Activated naive CD8-positive, alpha-beta T cell treated with anti-CD3 and anti-CD28 coated beads, Interleukin-2, amount 10 ng/mL, durations not matched to agents 7 days and 5 days (primary cell): ENCODE measurements at places on chromosomes 5 and 9. TPM values are rescaled to one million over a fixed set of nuclear protein-coding genes. Genes with fewer than 3 reads are reported as not detected.

- no peak for DNase-seq
These were observed 665.7 kb downstream of the DNAH5 start for GRCh38 chr5:13278811-13279210.

- no peak for DNase-seq
These were observed 286.9 kb downstream of the ARHGEF28 start for GRCh38 chr5:73912821-73913271.

GRCh38 chr9:116662646-116663310 is 24.3 kb upstream of the TRIM32 start:
- DNase-seq, result no peak

DNA sequence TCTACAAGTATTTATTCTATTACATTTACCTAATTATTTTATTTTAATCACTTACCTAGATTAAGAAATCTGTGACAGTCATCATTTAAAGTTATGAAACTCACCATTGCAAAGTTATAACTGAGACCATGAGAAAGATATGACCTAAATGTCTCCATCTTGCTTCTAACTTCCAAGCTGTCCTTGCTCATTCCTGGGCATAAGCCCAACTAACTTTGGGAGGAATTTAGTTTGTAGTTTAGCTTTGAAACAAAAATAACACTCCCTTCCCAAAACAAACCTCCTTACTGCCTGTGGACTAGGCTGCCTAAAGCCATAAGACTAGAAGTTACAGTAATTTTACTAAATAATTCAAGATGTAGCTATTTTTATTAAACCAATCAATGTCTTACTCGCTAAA is 195.6 kb upstream of the RAI14 start:
- DNase-seq, result no peak

GRCh38 chr5:26802944-26803343 is 235.4 kb downstream of the CDH9 start:
- DNase-seq, result no peak

DNA sequence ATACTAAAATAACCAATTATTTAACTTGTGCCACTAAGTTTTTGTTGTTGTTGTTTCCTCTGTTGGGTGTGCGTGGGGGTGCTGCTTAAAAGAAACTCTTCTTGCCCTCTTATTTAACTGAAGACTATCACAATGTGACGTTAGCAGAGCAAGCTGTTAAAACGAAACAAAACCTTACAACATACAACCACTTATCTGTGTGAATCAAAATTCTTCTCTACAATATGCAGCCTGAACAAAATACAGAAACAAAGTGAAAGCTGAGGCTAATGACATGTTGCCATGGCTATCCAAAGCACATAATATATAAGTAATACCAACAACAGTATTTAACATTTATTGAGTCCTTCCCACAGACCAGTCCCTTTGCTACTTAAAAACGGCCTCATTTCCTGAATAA is 291.0 kb downstream of the FBXL17 start:
- no peak for DNase-seq

- no peak for DNase-seq
These were observed 37.6 kb downstream of the MAST4 start for GRCh38 chr5:66633754-66634153.

GRCh38 chr5:69046375-69046957 is 47.3 kb upstream of the SLC30A5 start:
- no peak for DNase-seq

GRCh38 chr9:71812385-71812784 is 44.1 kb upstream of the CEMIP2 start:
- no peak for DNase-seq

- no peak for DNase-seq
These were observed 251.7 kb downstream of the DENND1A start for GRCh38 chr9:123678038-123678877.

DNA sequence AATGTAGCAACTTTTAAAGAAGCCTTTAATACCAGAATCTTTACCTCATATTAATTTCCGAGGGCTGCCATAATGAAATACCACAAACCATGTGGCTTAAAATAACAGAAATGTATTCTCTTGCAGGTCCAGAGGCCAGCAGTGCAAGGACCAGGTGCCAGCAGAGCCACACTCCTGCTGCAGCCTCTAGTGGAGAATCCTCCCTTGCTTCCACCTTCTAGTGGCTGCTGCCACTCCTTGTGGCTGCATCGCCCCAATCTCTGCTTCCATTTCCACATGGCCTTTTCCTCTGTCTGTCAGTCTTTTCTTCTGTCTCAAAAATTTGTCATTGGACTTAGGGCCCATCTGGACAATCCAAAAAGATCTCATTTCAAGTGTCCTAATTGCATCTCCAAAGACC is 401.5 kb downstream of the EFNA5 start:
- no peak for DNase-seq

GRCh38 chr5:60219921-60220320 is 326.4 kb upstream of the PDE4D start:
- DNase-seq, result no peak

GRCh38 chr5:96300976-96301375 is 132.1 kb downstream of the PCSK1 start:
- DNase-seq, result no peak

DNA sequence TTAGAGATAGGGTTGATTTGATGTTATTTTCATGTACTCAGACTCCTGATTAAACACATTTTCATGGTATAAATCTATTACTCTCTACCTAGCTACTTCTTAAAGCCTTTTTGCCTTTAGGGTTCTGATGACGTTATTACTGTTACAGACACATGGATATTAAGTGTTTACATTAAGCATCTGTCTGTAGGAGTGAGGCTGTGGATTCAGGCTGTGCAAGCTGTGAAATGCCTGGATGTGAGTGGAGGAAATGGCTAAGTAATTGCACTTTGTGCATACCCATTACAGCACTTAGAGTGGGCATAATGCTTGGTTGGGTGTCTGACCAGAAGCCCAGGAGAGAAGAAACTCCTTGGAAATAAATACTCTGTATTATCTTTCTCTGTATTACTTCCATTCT is 186.8 kb downstream of the SNX18 start:
- DNase-seq, result no peak

DNA sequence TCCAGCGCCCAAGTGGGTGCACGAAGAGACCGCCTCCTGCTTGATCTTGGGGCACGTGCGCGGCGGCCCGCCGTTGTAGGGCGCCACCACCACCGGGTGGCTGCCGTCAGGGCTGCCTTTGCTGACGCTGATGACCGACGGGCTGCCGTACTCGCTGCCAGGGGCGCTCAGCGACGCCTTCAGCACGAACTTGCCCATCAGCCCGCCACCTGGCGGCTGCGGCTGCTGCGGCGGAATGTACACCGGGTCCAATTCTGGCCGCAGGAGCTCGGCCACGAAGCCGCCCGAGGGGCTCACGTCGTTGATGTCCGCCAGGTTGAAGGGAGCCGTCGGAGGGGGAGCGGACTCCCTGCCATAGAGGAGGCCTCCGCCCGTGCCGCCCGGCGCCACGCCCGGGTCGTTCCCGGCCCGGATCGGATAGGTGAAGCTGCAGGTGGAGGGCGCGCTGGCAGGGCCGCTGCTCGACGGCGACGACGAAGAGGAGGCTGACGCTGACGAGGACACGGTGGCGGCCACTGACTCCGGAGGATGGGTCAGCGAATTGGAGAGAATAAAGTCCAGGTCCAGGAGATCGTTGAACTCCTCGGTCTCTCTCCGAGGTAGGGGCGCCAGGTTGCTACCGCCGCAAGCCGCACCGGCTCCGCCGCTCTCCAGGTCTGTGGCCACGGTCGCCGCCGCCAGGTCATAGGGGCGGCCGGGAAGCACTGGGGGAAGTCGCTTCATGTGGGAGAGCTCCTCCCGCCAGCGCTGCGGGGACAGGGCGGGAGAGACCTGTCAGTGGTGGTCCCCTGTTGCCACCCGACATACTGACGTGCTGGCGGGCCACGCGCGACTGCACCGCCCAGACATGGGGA is 1.8 kb downstream of the KLF4 start:
- peak; percentile 41 for DNase-seq

GRCh38 chr5:172049226-172049796 is 42.9 kb upstream of the FBXW11 start:
- no peak for DNase-seq

DNA sequence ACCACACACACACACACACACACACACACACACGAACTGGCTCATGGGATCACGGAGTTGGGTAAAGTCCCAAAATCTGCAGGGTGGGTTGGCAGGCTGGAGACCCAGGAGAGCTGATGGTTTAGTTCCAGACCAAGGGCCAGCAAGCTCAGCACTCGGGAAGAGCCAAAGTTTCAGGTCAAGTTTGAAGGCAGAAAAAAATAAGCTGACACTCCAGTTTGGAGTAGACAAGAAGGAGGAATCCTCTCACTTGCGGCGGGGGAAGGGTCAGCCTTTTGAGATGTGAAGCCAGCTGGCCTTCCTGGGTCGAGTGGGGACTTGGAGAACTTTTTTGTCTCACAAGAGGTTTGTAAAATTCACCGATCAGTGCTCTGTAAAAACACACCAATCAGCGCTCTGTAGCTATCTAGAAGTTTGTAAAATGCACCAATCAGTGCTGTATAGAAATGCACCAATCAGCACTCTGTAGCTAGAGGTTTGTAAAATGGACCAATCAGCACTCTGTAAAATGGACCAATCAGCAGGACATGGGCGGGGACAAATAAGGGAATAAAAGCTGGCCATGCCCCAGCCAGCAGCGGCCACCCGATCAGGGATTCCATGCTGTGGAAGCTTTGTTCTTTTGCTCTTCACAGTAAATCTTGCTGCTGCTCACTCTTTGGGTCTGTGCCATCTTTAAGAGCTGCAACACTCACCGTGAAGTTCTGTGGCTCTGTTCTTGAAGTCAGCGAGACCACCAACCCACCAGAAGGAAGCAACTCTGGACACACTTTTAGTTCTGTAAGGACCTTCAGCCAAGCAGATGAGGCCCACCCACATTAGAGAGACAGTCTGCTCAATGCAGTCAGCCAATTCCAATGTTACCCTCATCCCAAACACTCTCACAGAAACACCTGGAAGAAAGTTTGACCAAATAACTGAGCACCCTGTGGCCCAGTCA is 37.8 kb upstream of the UNC5A start:
- peak; percentile 3 for DNase-seq

GRCh38 chr5:57280853-57281252 is 107.0 kb downstream of the GPBP1 start:
- no peak for DNase-seq

DNA sequence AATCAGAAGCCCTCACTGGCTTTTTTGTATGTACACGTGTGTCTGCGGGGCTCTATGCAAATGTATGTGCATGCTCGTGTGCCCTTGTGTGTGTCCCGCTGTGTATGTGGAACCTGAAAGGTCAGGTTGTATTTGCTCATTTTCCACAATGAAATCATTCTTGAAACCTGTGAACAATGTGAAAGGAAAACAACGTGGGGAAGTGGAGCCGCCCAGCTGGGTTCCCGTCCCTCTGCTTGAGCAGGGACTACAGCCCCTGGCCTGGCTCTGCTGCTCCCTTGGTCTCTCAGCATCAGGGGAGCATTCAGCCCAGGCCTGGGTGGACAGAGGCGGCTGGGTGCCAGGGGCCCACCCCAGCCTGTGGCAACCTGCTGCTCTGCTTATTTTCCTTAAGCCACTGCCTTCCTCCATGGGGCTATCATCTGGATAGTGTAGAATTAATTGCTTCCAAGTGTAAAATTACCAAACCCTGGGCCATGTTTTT is 3.0 kb downstream of the ECSCR start:
- no peak for DNase-seq

GRCh38 chr5:37847978-37848425 is 8.2 kb upstream of the GDNF start:
- DNase-seq, result no peak

DNA sequence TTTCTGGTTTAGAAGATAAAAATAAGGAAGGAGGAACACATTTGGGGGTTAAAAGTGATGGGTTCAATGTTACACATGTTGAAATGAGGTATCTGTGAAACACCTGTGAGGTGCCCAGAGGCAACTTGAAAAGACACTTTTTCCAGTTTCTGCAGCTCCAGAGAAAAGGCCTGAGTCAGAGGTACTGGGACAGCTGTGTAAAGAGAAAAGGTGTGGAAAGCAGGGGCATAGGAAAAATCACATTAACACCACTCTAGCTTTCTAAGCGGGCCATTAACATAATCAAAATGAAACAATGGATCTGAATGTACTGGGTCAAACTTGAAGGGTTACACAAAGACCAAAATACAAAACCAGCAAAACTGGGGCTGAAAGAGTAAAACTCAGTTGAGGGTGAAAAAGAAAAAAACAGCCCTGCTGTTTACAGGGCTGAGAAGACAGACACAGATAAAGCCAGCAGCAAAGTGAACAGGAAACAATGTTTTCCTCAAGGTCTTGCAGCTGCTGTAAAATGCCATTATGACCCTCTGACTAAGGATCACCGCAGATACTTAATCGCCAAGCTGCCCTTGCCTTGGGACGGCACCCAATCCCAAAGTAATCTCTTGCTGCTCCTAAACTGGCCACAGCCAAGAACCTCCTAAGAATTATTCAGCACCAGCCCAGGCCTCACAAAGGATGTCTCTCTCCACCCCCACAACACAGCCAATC is 104.7 kb downstream of the DROSHA start:
- DNase-seq, result no peak

- no peak for DNase-seq
These were observed 179.0 kb downstream of the ROR2 start for GRCh38 chr9:91771027-91771426.

DNA sequence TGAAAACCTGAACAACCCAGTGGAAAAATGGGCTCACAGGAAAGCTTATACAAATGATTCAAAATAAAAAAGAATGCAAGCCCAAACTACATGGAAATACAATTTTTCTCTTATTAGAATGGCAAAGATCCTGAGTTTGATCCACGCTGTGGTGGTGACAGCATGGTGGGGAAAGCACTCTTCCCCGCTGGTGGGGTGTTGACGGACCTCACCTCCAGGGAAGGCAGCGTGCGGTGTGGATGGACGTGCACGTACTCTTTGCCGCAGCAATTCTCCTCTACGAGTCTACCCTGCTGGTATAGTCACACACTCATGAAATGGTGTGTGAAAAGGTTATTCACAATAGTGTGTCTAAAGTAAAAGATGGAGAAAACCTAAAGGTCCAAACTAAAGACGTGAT is 5.9 kb upstream of the ZFP62 start:
- no peak for DNase-seq

DNA sequence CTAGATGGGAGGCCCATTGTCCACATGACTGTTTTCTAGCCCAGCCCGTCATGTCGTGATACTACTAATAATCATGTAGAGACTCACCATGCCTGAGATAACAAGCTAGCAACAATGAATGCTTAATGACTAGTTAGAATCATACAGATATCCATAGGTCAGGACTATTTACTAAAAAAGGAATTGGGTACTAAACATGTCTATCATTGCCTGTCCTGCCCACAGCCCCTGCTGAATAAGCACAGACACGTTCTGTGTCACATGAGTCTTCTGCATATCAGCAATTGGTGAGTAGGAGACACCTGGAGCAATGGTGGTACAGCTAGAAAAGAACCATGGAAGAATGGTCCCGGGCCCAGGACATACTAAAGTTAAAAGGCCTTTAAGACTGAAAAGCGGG is 18.0 kb downstream of the FRRS1L start:
- no peak for DNase-seq

SLCO4C1 gene
- 0.40 TPM for total RNA-seq

TRPM6 gene
- total RNA-seq, result not detected

BHMT gene
- not detected for total RNA-seq

C5orf58 gene
- total RNA-seq, result not detected

TMEFF1 gene
- total RNA-seq, result 0.20 TPM

SH3TC2 gene
- total RNA-seq, result not detected

QSOX2 gene
- total RNA-seq, result 12.4 TPM

KCTD16 gene
- total RNA-seq, result 0.22 TPM

PRR16 gene
- total RNA-seq, result not detected

IFNA21 gene
- not detected for total RNA-seq

PPP3R2 gene
- total RNA-seq, result not detected
